GM04504 (cell line): ENCODE measurements at places on chromosomes 2 and 18.

DNA sequence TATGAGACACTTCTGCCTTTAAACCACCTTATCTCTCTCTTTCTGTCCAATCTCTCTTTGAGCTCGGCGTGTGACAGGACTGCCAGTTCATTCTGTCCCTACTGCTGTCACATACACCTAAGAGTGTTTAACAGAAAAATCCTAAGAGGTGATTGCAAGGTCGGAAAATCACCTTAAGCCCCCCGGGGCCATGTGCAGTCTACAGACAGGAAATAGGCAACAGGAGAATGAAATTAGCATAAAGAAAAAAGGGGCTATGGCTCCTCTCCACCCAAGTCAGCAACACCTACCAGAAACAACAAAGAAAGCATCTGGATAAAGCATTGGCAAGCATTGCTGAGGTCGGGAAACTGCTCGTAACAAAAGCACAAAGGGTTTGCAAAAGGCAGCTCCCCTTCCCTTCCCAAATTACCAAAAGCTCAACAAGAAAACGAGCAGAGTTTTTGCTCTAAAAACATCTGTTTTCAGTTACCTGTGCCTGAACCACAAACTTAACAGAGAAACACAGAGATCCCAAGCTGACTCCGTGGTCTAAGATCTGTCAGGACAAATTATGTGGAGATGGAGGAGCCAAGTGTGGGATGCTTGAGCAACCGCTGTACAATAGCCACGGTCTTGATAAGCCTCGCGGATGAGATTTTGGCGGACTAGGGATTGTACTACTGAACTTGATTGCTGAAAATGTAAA is 30.4 kb downstream of the ANKRD44 start:
- DNase-seq, result no peak

DNA sequence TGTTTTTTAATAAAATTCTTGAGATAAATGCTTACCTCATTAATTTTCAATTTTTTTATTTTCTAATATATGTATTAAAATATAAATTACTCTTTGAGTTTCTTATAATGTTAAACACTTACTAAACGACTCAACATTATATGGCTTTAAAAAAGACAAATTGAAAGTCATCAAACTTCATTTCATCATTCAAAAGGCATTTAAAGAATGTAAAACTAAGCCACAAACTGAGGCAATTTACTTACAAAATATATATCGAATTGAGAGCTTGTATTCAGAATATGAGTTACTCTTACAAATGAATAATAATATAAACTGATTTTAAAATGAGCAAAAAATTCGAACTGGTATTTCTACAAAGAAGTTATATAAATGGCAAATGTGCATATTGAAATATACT is 1262.2 kb upstream of the PIK3C3 start:
- DNase-seq, result no peak

- DNase-seq, result no peak
These were observed 284.7 kb downstream of the IRS1 start for GRCh38 chr2:226514895-226515294.

DNA sequence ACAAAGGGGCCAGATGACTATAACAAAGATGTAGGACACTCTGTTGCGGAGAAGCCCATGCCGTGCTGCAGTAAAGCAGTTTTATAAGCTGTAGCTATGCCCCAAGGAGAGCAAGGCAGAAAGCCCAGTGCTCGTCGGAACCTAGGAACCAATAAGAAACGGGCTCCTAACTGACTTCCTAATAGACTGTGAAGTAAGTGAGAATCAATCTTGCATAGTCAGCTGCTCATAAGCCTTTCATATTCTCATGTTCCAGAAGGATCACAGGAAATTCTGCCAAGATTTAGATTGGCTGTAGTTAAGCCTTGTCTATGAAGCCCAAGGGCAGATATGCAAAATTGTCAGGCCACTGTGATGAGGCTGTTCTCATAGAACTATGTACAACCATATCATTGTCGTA is 98.4 kb downstream of the RTTN start:
- no peak for DNase-seq

DNA sequence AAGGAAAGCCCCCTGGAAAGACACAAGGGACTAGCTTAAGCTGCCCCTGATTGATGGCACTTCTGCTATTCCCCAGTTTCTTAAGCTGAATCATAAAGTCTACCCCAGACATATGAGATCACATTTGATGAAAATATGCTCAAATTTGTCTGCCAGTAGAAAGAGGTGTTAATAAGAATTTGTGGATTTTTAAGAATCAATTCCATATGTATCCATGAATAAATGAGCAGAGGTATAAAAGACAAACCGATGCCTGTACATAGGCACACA is 119.9 kb downstream of the CCBE1 start:
- DNase-seq, result no peak

DNA sequence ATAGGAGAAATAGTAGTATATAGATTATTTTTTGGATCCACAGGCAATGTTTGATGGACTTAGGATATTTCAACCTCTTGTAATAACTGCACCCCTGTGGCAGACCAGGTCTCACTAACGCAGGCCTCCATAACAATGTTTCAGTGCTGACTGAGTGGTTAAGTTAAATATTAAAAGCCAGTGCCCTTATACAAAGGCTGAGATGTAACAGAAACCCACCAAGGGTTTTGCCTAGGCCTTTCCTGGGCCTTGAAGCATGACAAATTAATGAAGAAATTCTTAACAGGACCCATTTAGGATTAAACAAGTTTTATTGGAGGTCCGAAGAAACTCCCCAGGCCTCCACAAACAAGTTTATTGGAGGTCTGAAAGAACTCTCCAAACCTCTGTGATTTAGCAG is 1.6 kb upstream of the SUCLG1 start:
- DNase-seq, result no peak

GRCh38 chr2:67991456-67991855 is 71.3 kb downstream of the C1D start:
- no peak for DNase-seq
